H4 (cell line): ENCODE measurements at places on chromosomes 4 and X. TPM values are rescaled to one million over a fixed set of nuclear protein-coding genes. Genes with fewer than 3 reads are reported as not detected.

NWD2 gene
- not detected in 2 replicates for total RNA-seq

P2RY10 gene
- total RNA-seq = not detected in 2 replicates

SLC26A1 gene
- 0.10 TPM in 1 of 2 replicates, not detected in the other for total RNA-seq

NAT8L gene
- total RNA-seq = 0.45 and 0.58 TPM in 2 replicates

IGBP1 gene
- 80.2 and 88.6 TPM in 2 replicates for total RNA-seq

UGT2B10 gene
- total RNA-seq = not detected in 2 replicates

SLC2A9 gene
- 0.35 TPM in 1 of 2 replicates, not detected in the other for total RNA-seq

GRPEL1 gene
- 74.3 and 75.4 TPM in 2 replicates for total RNA-seq

HAND2 gene
- total RNA-seq = 0.06 and 1.2 TPM in 2 replicates

ITIH6 gene
- total RNA-seq = not detected in 2 replicates

CHIC1 gene
- 5.9 and 10.7 TPM in 2 replicates for total RNA-seq

IBSP gene
- total RNA-seq = not detected in 2 replicates

SPANXC gene
- total RNA-seq = 4.1 and 5.3 TPM in 2 replicates

RIBC1 gene
- total RNA-seq = 0.70 and 1.2 TPM in 2 replicates

CT55 gene
- 0.47 and 0.87 TPM in 2 replicates for total RNA-seq

SMIM10L2A gene
- total RNA-seq = 0.04 and 0.25 TPM in 2 replicates

PNMA6A gene
- total RNA-seq = 0.29 and 0.68 TPM in 2 replicates

PASD1 gene
- 0.12 TPM in 1 of 2 replicates, not detected in the other for total RNA-seq

CLGN gene
- total RNA-seq = 2.5 and 4.6 TPM in 2 replicates

USP26 gene
- total RNA-seq = not detected in 2 replicates

NEK1 gene
- 3.5 and 4.5 TPM in 2 replicates for total RNA-seq

SRPX2 gene
- 24.5 and 27.9 TPM in 2 replicates for total RNA-seq

PITX2 gene
- total RNA-seq = 5.7 and 11.7 TPM in 2 replicates

RTL9 gene
- total RNA-seq = 0.04 and 0.15 TPM in 2 replicates

WAS gene
- total RNA-seq = 0.10 and 0.16 TPM in 2 replicates

IGFBP7 gene
- total RNA-seq = 45.1 and 45.5 TPM in 2 replicates

LEF1 gene
- total RNA-seq = 33.0 and 37.2 TPM in 2 replicates

PARM1 gene
- total RNA-seq = 3.4 and 4.3 TPM in 2 replicates

PNMA6F gene
- total RNA-seq = not detected in 2 replicates
